ENCODE measurements at places on chromosomes 11 and 22.
A peak's percentile ranks its signal among the peaks of the same experiment; 100 is the strongest.

- DNase-seq = no peak
Measured at GRCh38 chr11:127182586-127183203, 182.1 kb upstream of the KIRREL3 start.

DNA sequence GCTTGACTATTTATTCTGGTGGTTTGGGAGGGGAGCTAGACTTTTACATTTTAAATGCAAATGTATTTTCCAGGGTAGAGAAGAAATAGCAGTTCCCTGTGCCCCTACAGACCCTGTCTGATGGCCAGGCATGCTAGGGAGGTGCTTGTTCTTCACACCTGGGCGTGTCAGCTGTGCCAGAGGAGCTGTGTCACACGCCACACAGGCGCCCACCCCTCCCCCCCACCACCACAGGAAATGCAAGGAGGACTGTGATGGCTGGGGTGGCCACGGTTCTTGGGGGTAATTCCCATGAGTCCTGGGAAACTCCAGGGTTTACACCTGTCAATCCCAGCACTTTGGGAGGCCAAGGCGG, 82.2 kb downstream of the FLI1 start:
- no peak for DNase-seq

- no peak for DNase-seq
Measured at GRCh38 chr11:78689585-78690153, 115.0 kb upstream of the NARS2 start.

- DNase-seq = no peak
Measured at GRCh38 chr11:71155846-71156245, 96.5 kb downstream of the SHANK2 start.

- DNase-seq = no peak
Measured at GRCh38 chr11:11345099-11345498, 8.0 kb downstream of the CSNK2A3 start.

DNA sequence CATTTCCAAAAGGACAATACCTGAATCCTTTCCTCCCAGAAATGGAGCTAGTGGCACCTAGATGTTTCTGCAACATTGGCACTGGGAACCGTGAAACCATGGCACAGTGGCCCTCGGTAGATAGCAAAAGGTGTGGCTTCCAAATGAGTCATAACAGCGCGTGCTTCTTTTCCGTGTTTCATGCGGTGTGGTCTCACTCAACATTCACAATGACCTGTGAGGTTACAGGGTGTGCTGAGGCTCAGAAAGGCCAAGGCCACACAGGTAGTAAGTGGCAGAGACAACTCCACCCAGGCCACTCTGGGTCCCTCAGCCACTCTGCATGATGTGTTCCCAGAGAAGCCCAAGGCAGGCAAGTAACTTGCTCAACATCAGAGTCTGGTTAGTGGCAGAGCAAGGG, 67.4 kb downstream of the TP53I11 start:
- no peak for DNase-seq

GRCh38 chr22:40463683-40464082, 93.3 kb downstream of the SGSM3 start:
- DNase-seq = no peak

DNA sequence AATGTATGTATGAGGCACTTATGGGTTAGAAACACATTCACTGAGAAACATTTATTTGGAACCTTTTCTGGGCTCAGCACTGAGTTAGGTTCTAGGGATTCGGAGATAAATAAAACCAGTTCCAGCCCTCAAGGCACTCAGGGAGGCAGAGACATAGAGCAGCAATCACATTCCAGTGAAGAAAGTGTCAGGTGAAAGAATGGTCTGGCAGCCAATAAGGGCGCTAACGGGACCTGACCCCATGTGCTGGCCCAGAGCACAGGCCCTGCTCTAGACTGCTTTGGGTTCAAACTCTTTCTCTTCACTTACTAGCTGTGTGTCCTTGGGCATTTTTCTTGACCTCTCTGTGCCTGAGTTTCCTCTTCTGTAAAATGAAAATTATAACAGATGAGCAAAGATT, 146.0 kb upstream of the SYT13 start:
- no peak for DNase-seq

DNA sequence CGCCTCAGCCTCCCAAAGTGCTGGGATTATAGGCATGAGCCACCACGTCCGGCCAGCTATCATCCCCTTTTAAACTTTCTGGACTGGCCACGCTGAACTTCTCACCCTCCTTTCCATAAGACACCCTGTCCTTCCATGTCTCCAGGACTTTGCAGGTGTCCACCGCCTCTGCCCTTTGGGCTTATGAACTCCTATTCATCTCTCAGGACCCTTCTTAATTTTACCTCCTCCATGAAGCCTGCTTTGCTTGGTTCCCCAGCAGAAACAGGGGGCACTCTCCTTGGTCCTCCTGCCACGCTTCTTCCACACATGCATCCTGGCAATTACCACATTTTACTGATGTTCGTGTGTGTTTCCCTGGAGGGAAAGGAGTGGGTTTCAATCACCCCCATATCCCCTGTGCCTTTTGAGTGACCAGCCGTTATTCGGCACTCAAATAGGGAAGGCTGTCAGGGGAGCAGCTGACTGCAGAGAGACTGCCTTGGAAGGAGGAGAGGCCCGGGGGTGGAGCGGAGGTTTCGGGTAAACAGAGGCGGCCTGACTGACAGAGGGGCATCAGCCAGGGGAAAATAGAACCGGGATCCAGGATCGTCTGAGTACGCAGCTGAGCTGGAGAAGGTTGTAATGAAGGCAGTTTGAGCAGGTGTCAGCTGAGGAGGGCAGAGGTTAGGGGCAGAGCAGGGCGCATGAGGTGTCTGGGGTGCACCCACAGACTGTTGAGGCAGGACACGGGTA, 27.1 kb upstream of the CHKA start:
- DNase-seq = no peak

DNA sequence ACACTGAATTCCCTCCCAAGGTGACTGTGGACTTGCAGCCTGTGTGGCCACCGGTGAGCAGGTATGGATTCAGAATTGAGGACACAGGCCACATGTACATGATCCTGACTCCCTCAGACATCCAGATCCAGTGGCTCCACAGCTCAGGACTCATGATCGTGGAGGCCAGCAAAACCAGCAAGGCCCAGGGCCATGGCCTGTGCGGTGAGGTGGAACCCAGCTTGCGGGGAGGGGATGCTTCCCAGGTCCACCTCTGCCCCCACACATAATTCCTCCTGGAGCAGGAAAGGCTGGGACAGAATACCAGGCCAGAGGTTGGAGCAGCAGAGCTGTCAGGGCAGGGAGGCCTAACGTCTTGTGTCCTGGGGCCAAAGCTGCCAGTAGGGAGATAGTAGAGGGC, 82.1 kb downstream of the OTOG start:
- no peak for DNase-seq

DNA sequence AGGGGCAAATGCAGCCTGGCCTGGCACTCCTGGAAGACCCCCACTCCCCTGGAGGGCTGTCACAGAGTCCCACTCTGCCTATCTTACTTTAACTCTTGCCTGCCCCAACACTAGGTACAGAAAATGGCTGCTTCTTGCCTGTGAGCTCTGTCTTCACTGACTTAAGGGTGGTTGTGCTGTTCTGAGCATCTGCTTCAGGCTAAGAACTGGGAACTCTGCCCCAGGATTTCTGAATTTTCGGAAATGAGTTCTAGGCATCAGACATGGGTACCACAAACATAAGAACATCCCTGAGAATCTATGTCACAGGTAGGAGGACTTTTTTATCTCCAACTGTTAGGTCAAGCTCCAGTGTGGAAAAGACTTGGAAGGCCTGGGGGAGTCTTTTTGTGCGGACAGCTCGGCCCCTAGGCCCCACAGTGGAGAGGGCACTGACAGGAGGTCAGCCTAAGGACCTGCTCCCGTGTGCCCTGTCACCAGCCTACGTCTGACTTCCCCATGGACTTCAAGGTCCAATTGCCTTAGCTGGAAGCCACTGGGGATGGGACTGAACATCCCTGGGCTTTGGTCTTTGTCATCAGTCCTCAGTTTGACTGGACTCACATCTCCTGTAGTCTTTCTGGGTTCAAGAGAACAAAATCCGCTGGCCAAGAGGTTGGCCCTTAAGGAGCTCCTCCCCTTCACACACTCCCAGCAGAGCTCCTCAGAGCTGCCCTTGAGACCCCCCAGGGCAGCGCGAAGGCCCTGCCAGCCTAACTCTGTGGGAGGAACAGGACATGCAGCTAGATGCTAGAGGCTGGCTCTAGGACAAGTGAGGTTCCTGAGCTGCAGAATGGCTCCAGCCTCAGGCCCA, 31.9 kb downstream of the PPP2R1B start:
- no peak for DNase-seq

DNA sequence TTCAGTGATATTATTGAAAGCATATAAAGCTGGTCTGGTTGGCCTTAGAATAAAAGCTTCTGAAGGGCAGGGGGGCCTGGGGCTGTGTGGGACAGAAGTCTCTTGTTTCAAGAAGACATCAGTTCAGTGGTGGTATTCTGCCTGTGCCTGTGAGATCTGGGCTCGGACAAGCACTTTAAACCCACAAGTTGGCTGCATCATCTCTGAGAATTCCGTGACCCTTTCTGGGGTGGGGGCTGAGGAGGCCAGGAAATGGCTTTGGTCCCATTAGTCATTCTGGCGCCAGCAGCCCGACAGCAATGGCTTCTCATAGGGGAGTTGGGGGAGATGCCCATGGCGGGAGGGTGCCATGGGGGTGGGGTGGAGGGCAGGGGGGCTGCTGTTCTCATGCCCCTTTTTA, 104.1 kb downstream of the PKNOX2 start:
- no peak for DNase-seq

DNA sequence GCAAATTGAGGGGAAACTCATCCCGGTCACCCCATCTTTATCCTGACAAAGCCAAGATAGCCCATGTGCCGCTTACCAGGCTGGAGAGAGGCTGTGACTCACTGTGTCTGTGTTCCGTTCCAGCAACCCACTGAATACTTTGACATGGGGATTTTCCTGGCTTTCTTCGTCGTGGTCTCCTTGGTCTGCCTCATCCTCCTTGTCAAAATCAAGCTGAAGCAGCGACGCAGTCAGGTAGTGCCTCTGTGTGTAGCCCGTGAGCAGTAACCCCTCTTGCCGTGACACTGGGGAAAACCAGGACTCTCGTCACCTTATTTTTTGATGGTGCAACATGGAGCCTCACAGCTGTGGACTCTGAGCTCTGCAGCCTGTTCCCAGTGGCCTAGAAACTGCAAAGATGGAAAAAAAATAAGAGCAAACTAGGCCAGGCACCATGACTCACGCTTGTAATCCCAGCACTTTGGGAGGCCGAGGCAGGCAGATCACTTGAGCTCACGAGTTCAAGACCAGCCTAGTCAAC, 16.9 kb downstream of the C22orf31 start:
- DNase-seq = no peak

- DNase-seq = peak; percentile 48
Measured at GRCh38 chr22:44623771-44624510, 78.1 kb upstream of the PRR5 start.
